ENCODE measurements at places on chromosomes 13 and 19.
A peak's percentile ranks its signal among the peaks of the same experiment; 100 is the strongest.

DNA sequence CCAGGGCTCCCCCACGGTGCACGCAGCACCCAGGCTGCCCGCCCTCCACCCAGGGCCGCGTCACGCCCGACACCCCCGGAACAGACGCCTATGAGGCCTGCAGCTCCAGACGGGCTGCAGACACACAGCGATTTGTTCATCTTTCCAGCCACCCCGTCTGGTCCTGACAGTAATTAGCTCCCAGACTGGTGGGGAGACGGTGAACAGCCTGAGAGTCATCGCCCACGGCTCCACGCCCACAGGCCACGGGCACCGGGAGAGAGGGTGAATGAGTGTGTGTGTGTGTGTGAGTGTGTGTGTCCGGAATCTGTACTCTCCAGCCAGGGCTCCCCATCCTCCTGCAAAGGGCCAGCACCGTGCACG is 18.1 kb downstream of the GADD45B start:
- no peak for DNase-seq

DNA sequence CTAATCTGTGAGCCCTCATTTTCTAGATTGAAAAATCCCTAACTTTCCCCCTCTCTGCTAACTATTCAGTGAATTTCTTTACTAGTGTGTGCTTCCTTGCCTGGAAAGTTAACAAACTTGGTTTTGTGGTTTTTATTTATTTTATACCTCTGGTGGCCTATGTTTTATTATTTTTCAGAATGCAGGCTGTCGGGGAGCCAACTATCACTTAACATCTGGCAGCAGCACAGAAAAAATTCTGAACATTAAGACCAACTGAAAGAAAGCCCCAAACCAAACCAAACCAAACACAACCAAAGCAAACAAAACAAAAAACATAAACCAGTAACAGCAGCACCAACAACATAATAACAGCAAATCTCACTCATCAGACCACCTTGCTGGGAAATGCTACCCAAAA is 109.0 kb upstream of the KL start:
- no peak for DNase-seq

DNA sequence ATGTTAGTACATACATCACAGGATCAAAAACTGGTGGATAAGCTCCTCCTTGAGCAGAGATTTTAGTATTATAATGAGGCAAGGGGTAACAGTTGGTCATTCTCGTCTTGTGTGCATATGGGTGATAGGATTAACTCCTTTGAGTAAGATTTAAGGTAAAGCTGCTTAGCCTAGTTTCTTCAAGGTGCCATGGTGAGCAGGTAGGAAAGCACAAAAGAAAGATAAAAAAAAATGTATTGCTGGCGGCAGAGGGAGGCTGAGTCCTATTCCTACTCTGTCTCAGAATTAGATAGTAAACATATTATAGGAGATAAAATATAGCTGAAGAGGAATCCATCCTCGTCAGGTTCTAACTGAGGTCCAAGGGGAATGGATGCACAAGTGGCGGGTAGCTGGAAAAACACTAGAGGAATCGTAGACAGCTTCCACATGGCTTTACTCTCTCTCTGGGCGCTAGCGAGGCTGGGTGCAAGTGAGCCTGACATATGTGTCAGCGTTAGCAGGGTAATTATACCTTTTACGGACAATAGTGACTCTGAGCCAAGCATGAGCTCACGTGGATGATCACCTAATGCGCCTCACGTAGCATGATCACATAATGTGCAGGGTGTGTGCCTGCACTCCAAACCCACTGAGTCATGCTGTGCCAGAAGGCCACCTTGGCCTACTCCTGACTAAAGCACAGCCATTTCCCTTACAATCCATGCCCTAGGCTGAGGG is 734.3 kb upstream of the MIR17HG start:
- DNase-seq, result no peak

- DNase-seq, result no peak
Observed at GRCh38 chr13:33649212-33649878, 168.6 kb upstream of the RFC3 start.

DNA sequence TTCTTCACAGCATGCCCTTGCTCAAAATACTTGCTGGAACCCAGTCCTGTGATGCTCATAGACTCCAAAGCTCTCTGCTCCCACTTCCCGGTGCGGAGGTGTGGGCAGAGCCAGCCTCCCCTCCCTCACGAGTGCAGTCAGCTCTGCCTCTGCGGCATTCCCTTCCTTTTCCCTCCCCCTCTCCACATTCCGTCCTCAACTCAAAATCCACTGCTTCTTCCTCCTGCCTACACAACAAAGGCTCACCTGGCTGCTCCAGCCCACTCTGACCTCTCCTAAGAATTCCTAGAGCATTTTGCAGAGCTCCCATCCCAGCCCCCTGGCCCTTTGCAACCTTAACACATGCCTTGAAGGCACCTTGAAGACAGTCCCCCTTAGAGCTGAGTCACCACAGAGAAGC is 527.9 kb downstream of the MYO16 start:
- DNase-seq, result no peak

DNA sequence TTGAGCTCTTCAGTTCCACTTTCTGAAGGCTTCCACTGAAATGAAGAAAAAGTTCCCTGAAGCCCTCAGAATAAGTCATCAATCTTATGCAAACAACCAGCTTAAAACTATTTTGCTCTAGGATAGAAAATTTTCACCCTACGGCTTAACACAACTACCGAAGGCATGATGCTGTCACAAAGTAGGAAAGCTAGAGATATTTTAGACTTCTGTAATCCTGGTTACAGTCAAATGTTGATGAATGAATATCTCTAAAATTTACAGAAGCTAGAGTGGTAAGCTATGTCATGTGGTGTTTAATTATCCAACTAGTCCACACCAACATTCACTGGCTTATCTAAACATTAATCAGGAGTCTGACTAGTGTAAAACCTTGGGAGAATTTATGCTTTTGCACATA is 197.9 kb downstream of the SUCLA2 start:
- no peak for DNase-seq

GRCh38 chr13:94395860-94396259 is 83.6 kb downstream of the DCT start:
- DNase-seq, result no peak

GRCh38 chr13:103066079-103066780 is at the start of gene SLC10A2:
Gene SLC10A2, minus strand, starts transcription at chr13:103066417. Its CDS starts 168 bp downstream, at chr13:103066249.
- no peak for DNase-seq

GRCh38 chr13:47628666-47629065 is 372.4 kb downstream of the SUCLA2 start:
- no peak for DNase-seq

GRCh38 chr19:6056801-6057650 is 53.3 kb downstream of the RFX2 start:
- peak; percentile 65 for DNase-seq

Measured in colonic mucosa (tissue), 4 donors.